ENCODE measurements at places on chromosomes 11 and 22.

DNA sequence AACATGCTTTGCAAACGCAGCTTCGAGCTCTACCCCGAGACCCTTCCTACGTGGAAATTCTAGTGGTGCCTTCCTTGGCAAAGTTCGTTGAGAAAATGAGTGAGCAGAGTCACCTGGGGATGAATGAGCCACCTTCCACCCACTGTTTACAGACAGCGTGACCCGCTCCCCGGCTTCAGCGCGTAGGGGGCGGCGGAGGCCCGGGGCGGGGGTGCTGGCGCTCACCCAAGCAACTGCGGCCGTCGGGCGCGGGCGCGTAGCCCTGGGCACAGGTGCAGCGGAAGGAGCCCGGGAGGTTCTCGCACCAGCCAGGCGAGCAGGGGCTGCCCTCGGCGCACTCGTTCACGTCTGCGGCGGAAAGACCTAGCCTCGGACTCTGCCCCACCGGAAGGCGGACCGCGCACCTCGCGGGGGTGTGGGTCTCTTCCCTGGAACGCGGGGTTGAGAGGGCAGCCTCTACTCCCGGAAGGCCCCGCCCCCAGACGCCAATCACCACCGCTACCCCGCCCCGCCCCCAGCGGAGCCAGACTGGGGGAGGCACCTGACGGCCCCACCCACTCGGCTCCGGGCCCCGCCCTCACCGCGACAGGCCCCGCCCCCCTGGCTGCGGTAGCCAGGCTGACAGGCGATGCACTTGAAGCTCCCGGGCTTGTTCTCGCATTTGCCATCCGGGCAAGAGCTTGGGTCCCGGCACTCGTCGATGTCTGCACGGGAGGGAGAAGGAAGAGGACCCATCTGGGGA is 11.8 kb downstream of the LTBP3 start:
- peak; percentile 94 for DNase-seq

DNA sequence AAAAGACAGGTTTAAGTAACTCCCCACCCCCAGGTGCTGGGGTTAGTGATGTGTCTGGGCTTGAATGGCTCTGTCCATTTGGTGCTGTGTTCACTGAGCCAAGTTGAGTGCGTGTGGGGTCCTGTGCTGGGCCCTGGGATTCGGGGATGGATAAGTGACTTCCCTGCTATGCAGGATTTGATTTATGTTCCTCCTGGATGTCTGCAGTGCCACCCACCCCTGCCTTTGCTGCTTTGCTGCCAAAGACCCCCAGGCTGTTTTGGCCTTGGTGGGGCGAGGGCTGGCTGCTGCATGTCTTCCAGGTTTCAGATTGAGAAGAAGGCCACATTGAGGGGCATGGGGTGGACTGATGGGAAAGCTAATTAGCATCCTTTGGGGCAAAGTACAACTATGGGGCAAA is 77.9 kb upstream of the PARVG start:
- DNase-seq, result no peak

GRCh38 chr22:32781695-32782094 is 19.8 kb upstream of the TIMP3 start:
- no peak for DNase-seq

DNA sequence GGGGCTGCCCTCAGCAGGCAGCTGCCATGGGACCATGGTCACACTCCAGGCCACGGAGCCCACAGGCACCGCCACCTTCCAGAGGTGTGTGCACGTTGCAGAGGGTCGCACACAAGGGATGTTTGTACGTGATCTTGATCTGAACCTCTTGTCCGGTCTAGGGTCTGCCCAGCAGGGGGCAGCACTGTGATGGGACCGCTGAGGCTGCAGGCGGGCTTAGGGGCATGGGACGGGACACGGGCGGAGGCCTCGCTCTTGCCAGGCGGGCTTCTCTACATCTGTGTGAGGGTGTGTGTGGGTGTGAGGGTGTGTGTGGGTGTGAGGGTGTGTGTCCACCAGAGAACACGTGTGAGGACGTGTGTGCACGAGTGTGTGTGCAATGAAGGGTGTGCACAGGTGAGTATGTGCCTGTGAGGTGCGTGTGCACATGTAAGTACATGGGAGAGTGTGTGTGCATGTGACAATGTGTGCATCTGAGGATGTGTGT is 52.4 kb downstream of the CACNA1I start:
- DNase-seq, result peak; percentile 83

GRCh38 chr11:119029340-119030028 is 1.2 kb downstream of the SLC37A4 start:
- no peak for DNase-seq

- no peak for DNase-seq
Measured at GRCh38 chr22:30887453-30887852, 81.1 kb downstream of the MORC2 start.

Measured in type B pancreatic cell (in vitro differentiated cells).